ENCODE measurements at places on chromosomes 4 and X. TPM values are rescaled to one million over a fixed set of nuclear protein-coding genes. Genes with fewer than 3 reads are reported as not detected.

GRCh38 chr4:184375027-184375426 is 99.3 kb downstream of the IRF2 start:
- no peaks in the 10 kb centered on the region for H3K27me3 ChIP-seq
- H3K4me3 ChIP-seq, result no peak overlapping the region

DNA sequence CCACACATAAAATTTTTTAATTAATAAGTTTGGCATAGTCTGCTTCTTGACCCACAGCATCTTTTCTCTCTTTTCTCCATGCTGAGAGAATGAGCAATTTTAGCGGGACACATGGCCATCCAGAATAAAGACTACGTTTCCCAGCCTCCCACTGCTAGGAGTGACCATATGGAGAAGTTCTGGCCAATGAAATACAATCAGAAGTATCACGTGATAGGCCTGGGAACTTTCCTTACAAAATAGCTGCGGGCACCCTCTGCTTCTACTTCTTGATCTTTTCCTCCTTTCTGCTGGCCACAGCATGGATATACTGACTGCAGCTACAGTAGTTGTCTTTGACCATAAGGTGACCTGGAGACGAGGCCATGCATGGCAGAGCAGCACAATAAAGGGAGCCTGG is 348.0 kb downstream of the BCOR start:
- H3K27ac ChIP-seq, result no peak overlapping the region
- H3K27me3 ChIP-seq, result no peaks in the 10 kb centered on the region
- H3K36me3 ChIP-seq, result no peaks in the 10 kb centered on the region
- no peaks in the 10 kb centered on the region for H3K4me1 ChIP-seq

DNA sequence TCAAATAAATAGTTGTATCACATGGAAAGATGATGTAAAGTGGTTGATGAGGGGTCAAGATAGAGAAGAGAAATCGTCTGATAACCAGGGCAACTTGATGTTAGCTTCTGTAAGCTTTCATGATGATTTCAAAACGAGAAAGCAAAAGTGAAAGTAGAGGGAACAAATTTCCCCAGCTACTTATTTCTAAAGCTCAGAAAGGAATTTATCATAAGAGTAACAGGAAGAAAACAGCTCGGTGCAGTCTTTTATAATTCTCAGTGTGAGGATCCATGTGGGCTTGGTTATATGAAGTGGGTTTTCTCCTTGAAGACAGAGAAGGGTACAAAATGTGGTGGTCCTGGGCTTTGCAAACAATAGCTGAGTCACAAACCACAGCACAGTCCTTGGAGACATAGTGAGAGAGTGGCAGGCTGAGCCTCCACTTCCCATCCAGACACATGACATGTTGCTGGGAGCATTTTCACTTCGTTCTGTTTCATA is 32.1 kb upstream of the GLRA2 start:
- no peaks in the 10 kb centered on the region for H3K27me3 ChIP-seq
- DNase-seq, result no peak
- no peaks in the 10 kb centered on the region for H3K4me1 ChIP-seq
- H3K4me3 ChIP-seq, result peak overlapping the region; percentile 23
- no peaks in the 10 kb centered on the region for H3K36me3 ChIP-seq

The MTCP1 gene
- total RNA-seq, result 0.41 TPM

The ESX1 gene
- 0.21 TPM for total RNA-seq

The SPANXD gene
- total RNA-seq, result not detected

All from uterus (tissue), 4 donors.